Mesothelial cell of epicardium (in vitro differentiated cells): ENCODE measurements at places on chromosomes 1 and 21.
A peak's percentile ranks its signal among the peaks of the same experiment; 100 is the strongest.

GRCh38 chr1:234065794-234066447, 161.4 kb downstream of the SLC35F3 start:
- H3K36me3 ChIP-seq = peaks cover 3% of the 10 kb centered on the region
- no peaks in the 10 kb centered on the region for H3K4me1 ChIP-seq
- H3K27me3 ChIP-seq = peaks cover 2% of the 10 kb centered on the region
- DNase-seq = peak; percentile 88
- H3K27ac ChIP-seq = no peak overlapping the region

DNA sequence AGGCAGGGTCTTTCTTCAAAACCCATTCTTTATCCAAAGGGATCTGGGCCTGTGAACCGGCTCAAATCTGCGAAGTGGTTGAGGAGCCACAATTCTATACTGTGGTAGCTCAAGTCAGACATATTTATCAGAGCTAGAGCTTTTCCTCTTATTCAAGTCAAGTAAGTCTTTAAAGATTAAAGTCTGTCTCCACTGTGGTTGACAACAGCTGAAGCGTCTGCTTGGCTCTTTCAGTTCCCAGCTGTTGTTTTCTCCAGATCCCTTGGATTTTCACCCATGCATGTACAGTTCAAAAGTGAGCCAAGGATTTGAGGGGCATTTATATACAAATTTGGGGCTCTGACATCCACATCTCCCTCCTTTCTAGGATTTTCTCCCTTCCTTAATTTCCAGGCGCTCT, 66.9 kb downstream of the C1orf185 start:
- no peaks in the 10 kb centered on the region for H3K36me3 ChIP-seq
- no peak overlapping the region for H3K4me3 ChIP-seq
- H3K27ac ChIP-seq = no peak overlapping the region
- no peak for DNase-seq
- peaks cover 29% of the 10 kb centered on the region for H3K27me3 ChIP-seq
- H3K4me1 ChIP-seq = no peaks in the 10 kb centered on the region

DNA sequence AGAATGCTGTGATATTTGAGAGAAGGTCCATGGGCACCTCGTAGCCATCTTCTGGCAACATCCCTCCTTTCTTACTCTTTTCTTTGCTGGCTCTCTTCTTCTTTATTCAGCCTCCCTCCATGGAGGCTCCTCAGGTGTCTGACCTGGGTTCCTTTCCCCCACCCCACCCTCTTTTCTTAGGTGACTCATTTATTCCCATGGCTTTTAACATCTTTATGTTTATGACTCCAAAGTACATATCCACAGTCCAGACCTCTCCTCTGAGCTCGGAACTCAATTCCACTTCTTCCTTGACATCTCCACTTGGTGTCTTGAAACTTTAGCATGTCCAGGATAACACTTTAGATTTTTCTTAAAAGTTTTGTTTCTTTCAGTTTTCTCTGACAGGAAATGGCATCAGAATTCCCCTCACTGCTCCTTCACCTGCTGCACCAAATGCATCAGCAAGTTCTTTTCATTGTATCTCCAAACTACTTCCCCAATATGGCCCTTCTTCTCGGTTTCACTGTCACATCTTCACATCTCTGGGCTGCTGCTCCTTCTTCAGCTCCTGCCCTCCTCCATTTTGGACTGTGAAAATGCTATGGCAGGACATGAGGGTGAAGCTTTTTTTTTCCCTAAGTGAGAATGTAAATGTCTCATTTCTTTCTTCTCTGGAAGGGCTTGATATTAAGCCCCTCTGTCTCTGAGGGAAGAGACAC, 95.9 kb downstream of the GIPC2 start:
- DNase-seq = no peak
- H3K4me3 ChIP-seq = no peak overlapping the region
- peaks cover 2% of the 10 kb centered on the region for H3K4me1 ChIP-seq
- H3K27ac ChIP-seq = no peak overlapping the region

GRCh38 chr1:52955129-52955970, 28.3 kb downstream of the SCP2 start:
- peak overlapping the region; percentile 81 for H3K27ac ChIP-seq
- peaks cover 15% of the 10 kb centered on the region for H3K4me1 ChIP-seq
- no peak for DNase-seq
- no peaks in the 10 kb centered on the region for H3K27me3 ChIP-seq
- H3K36me3 ChIP-seq = no peaks in the 10 kb centered on the region

- H3K4me3 ChIP-seq = no peak overlapping the region
- H3K36me3 ChIP-seq = no peaks in the 10 kb centered on the region
- no peak overlapping the region for H3K27ac ChIP-seq
- H3K27me3 ChIP-seq = no peaks in the 10 kb centered on the region
Measured at GRCh38 chr1:155044812-155045657, 6.1 kb upstream of the ADAM15 start.

- H3K27ac ChIP-seq = no peak overlapping the region
- DNase-seq = no peak
- peaks cover 14% of the 10 kb centered on the region for H3K4me1 ChIP-seq
- H3K36me3 ChIP-seq = peaks cover 8% of the 10 kb centered on the region
- H3K27me3 ChIP-seq = no peaks in the 10 kb centered on the region
- H3K4me3 ChIP-seq = no peak overlapping the region
Measured at GRCh38 chr1:162663589-162664106, 31.4 kb downstream of the DDR2 start.

GRCh38 chr1:154557939-154558719, at the start of gene UBE2Q1:
TSS of gene UBE2Q1 (minus strand) at chr1:154558662. CDS start at chr1:154558553, 109 bp downstream.
- no peaks in the 10 kb centered on the region for H3K27me3 ChIP-seq
- DNase-seq = peak; percentile 43
- peaks cover 14% of the 10 kb centered on the region for H3K36me3 ChIP-seq

- no peak overlapping the region for H3K4me3 ChIP-seq
- no peak for DNase-seq
- H3K4me1 ChIP-seq = peaks cover 35% of the 10 kb centered on the region
- peak overlapping the region; percentile 72 for H3K27ac ChIP-seq
- peaks cover 24% of the 10 kb centered on the region for H3K36me3 ChIP-seq
Measured at GRCh38 chr21:15010645-15011044, 54.2 kb downstream of the NRIP1 start.

GRCh38 chr1:177054542-177054941, 110.0 kb downstream of the ASTN1 start:
- H3K4me1 ChIP-seq = no peaks in the 10 kb centered on the region
- H3K27me3 ChIP-seq = peaks cover 14% of the 10 kb centered on the region
- no peak overlapping the region for H3K4me3 ChIP-seq

GRCh38 chr1:204461331-204462228, 33.0 kb downstream of the PIK3C2B start:
- peaks cover 51% of the 10 kb centered on the region for H3K4me1 ChIP-seq
- H3K4me3 ChIP-seq = no peak overlapping the region
- peaks cover 22% of the 10 kb centered on the region for H3K36me3 ChIP-seq
- no peaks in the 10 kb centered on the region for H3K27me3 ChIP-seq
- no peak overlapping the region for H3K27ac ChIP-seq

- H3K36me3 ChIP-seq = no peaks in the 10 kb centered on the region
- peaks cover 53% of the 10 kb centered on the region for H3K27me3 ChIP-seq
Measured at GRCh38 chr1:33876970-33877650, 13.2 kb downstream of the HMGB4 start.

DNA sequence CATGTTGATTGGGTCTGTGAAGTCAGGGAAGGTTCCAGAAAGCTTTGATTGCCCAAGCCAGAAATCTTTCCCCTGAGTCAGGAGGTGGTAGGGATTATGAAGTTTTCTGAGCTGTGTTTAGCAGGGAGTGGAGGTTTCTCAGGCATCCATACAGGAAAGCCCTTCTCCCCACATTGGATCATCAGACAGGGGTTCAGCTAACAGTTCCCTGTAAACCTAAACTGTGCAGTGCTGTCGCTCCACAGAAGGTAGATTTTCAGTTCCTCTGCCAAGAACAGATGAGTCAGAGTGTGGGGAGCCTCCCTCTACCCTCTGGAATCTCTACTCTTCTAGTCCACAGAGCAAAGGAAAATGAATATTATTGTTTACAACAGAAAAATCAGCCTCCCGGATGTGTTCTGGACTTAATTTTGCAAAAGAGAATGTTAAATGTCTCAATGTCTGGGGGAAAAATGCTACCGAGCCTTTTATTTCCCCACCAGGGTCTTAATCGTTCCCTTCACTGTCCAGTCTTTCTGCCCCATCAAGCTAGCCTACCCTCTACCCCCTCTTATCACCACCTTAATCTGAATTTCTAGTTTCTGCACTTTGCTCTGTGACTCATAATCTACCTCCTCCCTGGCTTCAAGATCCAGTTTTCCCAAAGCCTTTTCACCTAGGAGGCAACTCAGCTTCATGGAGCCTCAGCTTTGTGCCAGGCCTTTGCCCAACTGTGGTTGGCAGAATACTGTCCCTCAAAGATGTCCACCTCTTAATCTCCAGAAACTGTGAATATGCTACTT, 355.6 kb downstream of the PRDM2 start:
- no peak overlapping the region for H3K4me3 ChIP-seq
- peaks cover 18% of the 10 kb centered on the region for H3K27me3 ChIP-seq
- no peak for DNase-seq
- H3K27ac ChIP-seq = no peak overlapping the region
- no peaks in the 10 kb centered on the region for H3K36me3 ChIP-seq
- H3K4me1 ChIP-seq = no peaks in the 10 kb centered on the region

- H3K36me3 ChIP-seq = no peaks in the 10 kb centered on the region
- H3K27me3 ChIP-seq = peaks cover 67% of the 10 kb centered on the region
- no peak overlapping the region for H3K4me3 ChIP-seq
- no peak for DNase-seq
- H3K27ac ChIP-seq = no peak overlapping the region
Measured at GRCh38 chr1:34642679-34643078, 112.2 kb upstream of the GJB5 start.

- H3K4me3 ChIP-seq = no peak overlapping the region
- no peak for DNase-seq
- no peak overlapping the region for H3K27ac ChIP-seq
Measured at GRCh38 chr1:78410643-78411042, 80.1 kb upstream of the PTGFR start.

GRCh38 chr1:67719329-67720196, 34.6 kb downstream of the GADD45A start:
- no peaks in the 10 kb centered on the region for H3K36me3 ChIP-seq
- no peak overlapping the region for H3K4me3 ChIP-seq
- DNase-seq = no peak

DNA sequence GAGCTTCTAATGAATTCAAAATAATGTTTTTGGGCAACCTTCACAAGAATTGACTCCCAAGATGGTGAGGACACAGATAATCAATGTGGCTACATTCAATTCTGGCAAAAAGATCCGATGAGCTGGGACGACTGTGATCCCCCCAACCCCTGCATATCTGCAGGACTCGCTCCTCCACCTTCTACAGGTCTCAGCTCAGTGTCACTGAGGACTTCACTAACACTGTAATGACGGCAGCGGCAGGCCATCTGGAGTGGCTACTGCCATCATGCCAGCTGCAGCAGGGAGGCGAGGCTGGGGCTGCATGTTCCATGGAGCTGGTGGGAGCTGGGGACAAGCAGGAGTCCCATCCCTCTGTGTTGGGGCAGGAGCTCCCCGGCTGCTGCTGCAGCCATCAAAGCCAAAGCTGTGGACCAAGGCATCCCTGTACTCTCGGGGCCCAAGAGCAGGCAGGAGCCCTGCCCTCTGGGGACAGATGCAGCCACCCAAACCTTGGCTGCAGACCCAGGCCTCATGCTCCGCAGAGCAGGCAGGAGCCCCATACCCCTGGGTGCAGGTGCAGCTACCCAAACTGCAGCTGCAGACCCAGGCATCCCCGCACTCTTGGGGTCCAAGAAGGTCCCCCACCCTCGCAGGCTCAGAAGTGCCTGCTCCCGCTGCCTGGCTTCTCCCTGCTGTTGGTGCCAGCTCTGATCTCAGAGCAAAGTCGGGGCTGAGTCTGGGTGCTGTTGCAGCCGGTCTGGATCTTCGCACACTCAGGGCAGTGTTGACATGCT, 12.2 kb upstream of the DHRS3 start:
- no peak overlapping the region for H3K27ac ChIP-seq
- no peaks in the 10 kb centered on the region for H3K36me3 ChIP-seq
- H3K4me3 ChIP-seq = no peak overlapping the region
- no peaks in the 10 kb centered on the region for H3K27me3 ChIP-seq
- peaks cover 24% of the 10 kb centered on the region for H3K4me1 ChIP-seq

- DNase-seq = peak; percentile 46
- H3K27me3 ChIP-seq = no peaks in the 10 kb centered on the region
- peaks cover 19% of the 10 kb centered on the region for H3K4me1 ChIP-seq
- H3K27ac ChIP-seq = no peak overlapping the region
Measured at GRCh38 chr1:24199291-24199900, 12.3 kb upstream of the IFNLR1 start.
